ENCODE measurements at places on chromosomes 7 and 10.

- DNase-seq, result no peak
These were observed 72.1 kb upstream of the SH2B2 start for GRCh38 chr7:102214477-102215072.

- DNase-seq, result peak; percentile 38
These were observed 359.1 kb downstream of the CRPPA start for GRCh38 chr7:16062269-16062668.

DNA sequence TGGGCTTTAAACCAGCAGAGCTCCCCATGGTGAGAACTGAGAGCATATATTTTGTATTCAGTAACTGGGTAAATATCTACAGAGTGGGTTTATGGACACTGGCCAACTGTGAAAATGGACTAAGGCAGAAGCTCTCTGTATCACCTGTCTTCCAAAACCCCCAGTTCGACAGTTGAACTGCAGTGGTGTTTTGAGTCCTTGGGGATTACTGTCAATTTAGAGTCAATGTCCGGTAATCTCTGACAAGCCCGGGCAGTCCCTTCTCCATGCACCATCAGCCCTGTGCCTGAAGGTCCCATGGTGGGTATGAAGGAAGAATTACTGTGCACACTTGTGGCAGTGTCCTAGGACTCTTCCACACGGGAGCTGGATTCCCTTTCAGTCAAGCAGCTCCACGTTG lies 235.0 kb downstream of the CCSER2 start:
- DNase-seq, result no peak

GRCh38 chr7:153902862-153903261 lies 149.3 kb upstream of the DPP6 start:
- no peak for DNase-seq

GRCh38 chr10:50310560-50311174 lies 59.4 kb upstream of the ASAH2 start:
- DNase-seq, result peak; percentile 42

DNA sequence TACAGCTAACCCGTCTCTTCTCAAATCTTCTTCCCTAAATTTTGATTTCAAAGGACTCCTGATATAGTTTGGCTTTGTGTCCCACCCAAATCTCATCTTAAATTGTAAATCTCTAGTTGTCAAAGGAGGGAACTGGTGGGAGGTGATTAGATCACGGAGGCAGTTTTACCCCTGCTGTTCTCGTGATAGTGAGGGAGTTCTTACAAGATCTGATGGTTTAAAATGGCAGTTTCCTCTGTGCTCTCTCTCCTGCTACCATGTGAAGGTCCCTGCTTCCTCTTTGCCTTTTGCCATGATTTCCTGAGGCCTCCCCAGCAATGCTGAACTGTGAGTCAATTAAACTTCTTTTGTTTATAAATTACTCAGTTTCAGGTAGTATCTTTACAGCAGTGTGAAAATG lies 269.3 kb downstream of the POLR1F start:
- DNase-seq, result peak; percentile 22

DNA sequence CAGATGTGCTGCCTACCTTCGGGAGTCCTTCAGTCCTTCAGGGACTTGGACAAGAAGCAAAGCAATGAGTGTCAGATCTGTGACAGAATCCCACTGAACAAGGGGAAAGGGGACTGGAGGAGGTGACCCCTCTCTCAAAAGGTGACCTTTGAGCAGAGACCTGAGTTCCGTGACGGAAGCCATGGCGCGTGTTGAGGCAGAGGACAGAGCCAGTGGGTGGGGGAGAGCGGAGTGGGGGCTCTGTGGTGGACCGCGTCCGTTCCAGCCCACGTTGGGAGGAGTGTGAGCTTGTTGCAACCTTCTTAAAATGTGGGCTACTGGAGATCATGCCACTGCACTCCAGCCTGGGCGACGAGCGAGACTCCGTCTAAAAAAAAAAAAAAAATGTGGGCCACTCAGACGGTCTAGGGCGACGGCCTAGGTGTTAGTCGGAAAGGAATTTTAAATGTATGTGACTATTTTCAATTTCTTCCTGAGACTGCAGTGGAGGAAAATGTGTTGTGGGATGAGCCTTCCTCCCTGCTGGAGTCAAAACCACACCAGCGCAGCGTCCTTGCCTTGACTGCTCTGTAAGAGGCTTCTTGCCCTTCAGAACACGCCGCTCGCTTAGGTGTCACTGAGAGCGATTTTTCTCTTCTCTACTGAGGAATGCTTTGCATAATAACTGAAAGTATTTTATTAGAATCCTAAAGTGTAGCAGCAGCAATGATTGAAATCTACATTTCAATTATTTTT lies 272.7 kb downstream of the CELF2 start:
- no peak for DNase-seq

GRCh38 chr7:95253986-95254385 lies 70.3 kb downstream of the PON1 start:
- DNase-seq, result no peak

GRCh38 chr7:18305866-18306265 lies 189.7 kb upstream of the HDAC9 start:
- no peak for DNase-seq

DNA sequence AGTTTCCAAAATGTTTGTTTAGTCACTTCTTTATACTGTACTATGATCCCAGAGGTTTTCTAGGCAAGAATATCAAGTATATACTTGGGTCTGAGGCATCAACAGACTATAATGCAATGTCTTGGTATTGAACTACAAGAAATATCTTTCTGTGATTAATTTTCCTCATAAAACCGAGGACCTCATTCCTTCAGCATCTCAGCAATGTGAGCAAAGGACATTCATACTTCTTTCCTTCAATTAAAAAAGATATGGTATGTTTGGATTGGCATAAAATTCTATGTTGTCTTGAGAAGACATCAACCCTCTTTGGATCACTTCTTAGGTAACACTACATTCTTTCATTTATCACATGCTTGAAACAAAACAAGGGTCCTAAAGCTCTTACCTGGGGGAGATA lies 524.5 kb downstream of the PHTF2 start:
- no peak for DNase-seq

DNA sequence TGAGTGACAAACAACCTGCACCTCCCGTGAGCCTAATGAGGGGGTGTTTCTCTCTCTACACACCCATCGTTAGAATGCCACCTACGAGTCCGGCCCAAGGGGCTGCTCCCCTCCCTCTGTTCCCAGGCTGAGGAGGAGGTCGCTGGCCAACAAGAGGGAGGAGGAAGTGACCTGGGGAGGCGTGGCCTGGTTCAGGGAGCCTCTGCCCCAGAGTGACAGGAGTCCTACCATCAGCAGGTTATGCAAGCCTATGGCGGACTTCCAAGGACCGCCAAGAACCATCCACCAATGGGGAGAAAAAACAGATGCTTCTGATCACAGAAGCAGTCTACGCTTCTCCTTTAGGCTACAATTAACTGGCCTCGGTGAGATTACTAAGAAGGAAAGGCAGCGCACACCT lies 12.3 kb upstream of the EGFR start:
- no peak for DNase-seq

GRCh38 chr10:89534826-89535166 lies 598 bp downstream of the SLC16A12 start:
- DNase-seq, result no peak

- no peak for DNase-seq
These were observed 54.9 kb downstream of the TFPI2 start for GRCh38 chr7:93835702-93836101.

DNA sequence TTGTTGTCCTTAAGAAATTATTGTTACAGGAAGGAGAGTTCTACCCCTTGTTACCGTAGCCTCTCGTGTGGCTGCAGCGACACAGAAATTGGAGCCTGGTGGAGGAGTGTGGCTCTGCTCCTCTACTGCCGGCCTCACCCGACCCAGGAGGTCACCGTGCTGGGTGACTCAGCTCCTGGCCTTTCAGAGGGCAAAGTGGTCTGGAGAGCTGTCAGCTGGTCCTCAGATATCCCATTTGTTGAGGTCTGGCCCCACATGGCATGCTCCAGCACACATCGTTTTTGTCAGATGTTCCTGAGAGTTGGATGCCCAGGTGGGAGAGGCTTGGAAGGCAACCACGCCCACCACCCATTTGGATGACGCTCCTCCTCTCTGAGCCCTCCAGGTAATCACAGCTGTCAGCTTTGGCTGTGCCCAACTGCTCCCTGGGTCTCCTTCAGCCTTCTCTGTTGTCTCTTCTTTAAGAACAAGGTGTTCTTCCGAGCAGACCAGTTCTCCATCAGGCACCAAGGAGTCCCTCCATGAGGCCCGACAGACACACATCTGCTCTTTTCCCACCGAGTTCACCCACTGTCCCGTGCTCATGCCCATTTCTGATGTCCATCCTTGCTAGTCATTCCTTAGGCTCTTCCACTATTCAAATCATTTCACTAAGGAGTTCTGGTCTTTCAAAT lies 80.3 kb downstream of the RAMP3 start:
- DNase-seq, result no peak

DNA sequence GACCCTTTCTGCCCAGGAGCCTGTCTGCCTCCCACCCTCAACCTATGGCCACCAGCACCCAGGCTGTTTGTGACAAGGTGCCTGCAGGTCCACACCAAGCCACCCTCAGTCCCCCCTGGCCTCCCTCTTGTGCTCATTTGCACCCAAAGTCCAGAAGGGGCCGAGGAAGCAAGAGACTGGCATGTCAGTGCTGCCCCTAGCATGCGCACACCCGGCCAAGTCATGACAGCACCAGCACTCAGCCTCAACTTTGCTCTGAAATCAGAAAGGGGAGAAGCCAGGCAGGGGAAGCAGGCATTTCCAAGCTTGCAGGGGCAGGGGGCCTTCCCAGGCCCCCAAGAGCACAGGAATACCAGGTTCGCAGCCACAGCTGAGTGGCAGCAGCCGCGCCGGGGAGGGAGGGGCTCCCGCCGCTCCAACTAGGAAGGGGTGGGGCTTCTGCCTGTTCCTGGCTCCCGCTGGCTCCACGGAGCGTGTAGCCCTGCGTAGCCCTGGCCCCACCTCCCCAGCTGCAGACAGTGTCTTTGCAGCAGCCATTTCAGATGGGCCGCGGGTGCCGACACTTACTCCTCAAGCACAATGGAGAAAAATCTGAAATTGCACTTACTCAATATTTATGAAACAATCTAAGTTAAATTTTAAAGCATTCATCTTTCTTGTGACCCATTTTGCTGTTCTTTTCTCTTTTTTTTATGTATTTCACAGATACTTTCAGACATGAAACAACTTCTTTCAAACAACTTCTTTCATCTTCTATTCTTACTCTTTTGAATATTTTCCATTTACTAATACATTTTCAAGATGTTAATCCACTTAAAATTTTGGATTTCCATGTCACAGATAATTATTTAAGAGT lies 54.9 kb upstream of the ABCB5 start:
- no peak for DNase-seq

- DNase-seq, result no peak
These were observed 51.9 kb downstream of the EPC1 start for GRCh38 chr10:32295027-32295426.

- peak; percentile 92 for DNase-seq
These were observed 739 bp downstream of the CASP7 start for GRCh38 chr10:113680190-113681111.
